Neural crest cell (in vitro differentiated cells): ENCODE measurements at places on chromosomes 13 and 19.

DNA sequence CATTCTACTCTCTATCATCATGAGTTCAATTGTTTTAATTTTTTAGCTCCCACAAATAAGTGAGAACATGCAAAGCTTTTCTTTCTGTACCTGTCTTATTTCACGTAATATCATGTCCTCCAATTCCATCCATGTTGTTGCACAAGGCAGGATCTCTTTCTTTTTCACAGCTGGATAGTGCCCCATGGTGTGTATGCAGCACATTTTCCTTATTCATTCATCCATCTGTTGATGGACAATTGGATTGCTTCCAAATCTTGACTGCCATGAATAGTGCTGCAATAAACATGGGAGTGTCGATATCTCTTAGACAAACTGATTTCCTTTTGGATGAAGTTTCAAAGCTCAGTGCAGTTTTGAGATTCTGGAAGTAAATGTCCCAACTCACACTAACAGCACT is 326.9 kb downstream of the FGF9 start:
- no peak for DNase-seq

DNA sequence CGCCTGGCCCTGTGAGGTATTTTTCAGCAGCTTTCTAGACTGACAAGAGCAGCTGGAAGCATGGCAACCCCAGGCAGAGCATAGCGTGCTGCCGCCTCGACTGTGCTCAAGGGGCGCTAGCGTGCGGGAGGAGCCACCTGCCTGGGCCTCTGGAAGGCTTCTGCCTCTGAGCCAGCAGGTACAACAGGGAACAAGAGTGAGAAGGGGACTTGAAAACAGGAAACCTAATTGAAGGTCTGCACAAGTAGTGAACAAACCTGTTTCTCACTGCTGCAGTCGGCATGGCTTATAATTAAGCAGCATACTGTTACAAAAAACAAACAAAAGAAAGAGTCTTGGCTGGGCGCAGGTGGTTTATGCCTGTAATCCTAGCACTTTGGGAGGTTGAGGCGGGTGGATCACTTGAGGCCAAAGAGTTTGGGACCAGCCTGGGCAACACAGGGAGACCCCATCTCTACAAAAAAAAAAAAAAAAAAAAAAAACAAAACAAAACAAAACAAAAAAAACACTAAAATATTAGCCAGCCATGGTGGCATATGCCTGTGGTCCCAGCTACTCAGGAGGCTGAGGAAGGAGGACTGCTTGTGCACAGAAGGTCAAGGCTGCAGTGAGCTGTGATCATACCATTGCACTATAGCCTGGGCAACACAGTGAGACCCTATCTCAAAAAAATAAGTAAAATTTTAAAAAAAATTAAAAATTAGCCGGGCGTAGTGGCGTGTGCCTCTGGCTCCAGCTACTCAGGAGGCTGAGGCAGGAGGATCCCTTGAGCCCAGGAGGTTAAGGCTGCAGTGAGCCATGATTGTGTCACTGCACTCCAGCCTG is 12.6 kb upstream of the GARRE1 start:
- peak; percentile 20 for DNase-seq

DNA sequence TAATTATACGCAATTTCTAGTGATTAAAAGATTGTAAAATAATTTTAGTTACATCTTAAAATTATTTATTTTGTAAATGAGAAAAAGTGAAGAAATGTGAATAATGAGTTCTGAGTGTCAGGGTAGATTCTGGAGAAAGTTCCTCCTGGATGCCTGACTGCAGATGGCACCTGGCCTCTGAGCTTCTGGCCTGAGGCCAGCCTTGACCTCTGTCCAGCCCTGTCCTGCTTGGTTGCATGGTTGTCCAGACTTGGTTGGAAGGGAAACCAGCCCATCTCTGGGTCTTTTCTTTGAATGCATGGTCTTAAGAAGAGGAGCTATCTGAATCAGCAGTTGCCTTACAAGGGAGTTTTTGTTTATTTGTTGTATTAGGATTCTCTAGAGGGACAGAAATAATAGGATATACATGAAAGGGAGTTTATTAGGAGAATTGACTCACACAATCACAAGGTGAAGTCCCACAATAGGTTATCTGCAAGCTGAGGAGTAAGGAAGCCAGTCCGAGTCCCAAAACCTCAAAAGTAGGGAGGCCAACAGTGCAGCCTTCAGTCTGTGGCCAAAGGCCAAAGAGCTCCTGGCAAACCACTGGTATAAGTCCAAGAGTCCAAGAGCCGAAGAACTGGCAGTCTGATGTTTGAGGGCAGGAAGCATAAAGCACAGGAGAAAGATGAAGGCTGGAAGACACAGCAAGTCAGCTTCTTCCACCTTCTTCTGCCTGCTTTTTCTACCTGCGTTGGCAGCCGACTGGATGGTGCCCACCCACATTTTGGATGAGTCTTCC is 385.8 kb downstream of the ZNF536 start:
- no peak for DNase-seq

GRCh38 chr19:2578901-2579677 is 103.2 kb downstream of the GADD45B start:
- peak; percentile 83 for DNase-seq

GRCh38 chr19:2978772-2979171 is 1.4 kb downstream of the TLE6 start:
- no peak for DNase-seq

DNA sequence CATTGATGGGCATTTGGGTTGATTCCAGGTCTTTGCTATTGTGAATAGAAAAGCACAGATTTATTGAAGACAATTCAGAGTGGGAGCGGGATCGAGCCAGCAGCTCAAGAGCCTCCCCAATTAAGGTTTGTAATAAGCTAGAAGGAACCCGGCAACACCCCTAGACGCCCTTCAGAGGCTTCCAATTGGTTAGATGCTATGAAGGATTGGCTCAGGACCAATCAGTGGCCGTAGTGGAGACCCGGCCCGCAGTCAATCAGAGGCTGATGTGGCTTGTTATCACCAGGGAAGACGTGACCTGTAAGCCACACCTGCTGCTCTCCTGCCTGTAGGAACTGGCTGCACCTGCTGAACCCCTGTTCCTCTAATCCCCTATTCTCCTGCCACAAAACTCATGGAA is 14.6 kb downstream of the SIGLEC11 start:
- DNase-seq, result no peak
